Activated CD4-positive, alpha-beta memory T cell treated with anti-CD3 and anti-CD28 coated beads, Interleukin-2, amount 10 ng/mL, durations not matched to agents 7 days and 5 days (primary cell): ENCODE measurements at places on chromosomes 2 and 18. TPM values are rescaled to one million over a fixed set of nuclear protein-coding genes. Genes with fewer than 3 reads are reported as not detected.

Gene OR6B2
- total RNA-seq = not detected

Gene GCG
- not detected for total RNA-seq

Gene QPCT
- not detected for total RNA-seq

Gene TGFA
- total RNA-seq = not detected

Gene ASNSD1
- total RNA-seq = 37.9 TPM

Gene NOL4
- total RNA-seq = not detected

Gene MORN2
- 1.7 TPM for total RNA-seq

Gene FMNL2
- 1.0 TPM for total RNA-seq

Gene TDRD15
- not detected for total RNA-seq

Gene ITPRID2
- 53.2 TPM for total RNA-seq

Gene TOGARAM2
- total RNA-seq = 8.9 TPM

Gene DCDC2C
- not detected for total RNA-seq

Gene FAM117B
- total RNA-seq = 4.3 TPM

Gene GALNT3
- total RNA-seq = 27.7 TPM

Gene ATP8B1
- total RNA-seq = not detected

Gene SEPTIN10
- total RNA-seq = 4.1 TPM

DNA sequence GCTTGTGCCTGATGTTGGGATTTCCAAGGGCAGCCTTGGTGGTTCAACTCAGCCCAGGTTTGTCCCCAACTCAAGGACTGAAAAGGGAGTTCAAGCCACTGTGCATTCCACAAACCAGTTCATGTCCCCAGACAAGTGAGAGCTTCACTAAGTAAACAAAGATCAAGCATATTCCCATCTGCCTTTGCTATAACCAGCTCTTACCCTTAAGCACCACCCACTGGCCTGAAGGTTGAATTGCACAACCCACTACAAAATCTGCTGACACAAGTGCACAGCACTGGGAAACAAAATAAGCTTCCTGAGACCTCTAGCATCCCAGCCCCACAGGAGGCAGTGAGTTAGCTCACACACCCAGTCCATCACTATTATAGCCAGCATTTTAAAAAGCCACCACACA lies 516.7 kb downstream of the NR4A2 start:
- DNase-seq = no peak

- DNase-seq = no peak
Observed at GRCh38 chr2:9311488-9311887, 104.9 kb downstream of the ASAP2 start.

- no peak for DNase-seq
Observed at GRCh38 chr2:124514236-124514635, 489.1 kb downstream of the CNTNAP5 start.

DNA sequence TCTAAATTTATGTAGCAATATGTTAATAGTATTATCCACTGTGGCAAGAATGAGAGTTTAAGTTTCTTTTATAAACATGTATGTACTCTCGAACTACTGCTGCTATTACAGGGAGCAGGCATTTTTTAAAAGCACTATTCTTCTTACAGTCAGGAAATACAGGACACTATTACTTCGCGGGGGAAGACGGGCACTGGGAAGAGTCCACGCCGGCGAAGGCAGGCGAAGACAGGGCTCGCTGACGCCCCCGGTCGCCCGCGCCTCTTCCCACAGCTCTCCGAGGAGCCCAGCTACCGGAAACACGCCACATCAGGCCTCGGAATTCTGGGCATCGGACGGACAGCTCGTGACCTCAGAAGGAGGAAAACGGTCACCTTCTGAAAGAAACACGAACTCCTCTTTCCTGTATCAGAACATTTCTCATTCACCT lies 90.2 kb downstream of the FAM161A start:
- no peak for DNase-seq

GRCh38 chr2:210963386-210963785 lies 407.0 kb downstream of the CPS1 start:
- no peak for DNase-seq

DNA sequence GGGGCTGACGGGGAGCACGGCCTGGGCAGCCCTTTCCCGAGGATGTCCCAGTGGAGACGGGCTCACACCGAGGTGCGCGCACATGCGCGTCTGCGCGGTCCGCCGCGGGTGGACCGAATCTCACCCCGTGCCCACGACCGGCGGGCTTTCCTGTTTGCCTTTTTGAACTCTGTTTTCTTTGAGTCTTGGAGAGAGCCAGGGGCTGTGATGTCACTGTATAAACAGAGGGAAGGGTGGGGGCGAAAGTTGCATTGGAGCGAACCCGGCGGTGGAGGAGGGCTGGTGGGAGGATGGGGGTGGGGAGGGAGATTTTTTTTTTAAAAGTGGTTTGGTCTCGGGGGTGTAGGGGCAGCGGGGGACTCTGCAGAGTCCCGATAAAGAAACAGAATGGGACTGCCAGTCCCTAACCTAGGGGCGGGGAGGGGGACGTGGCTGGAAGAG lies 141.2 kb upstream of the CTAGE1 start:
- DNase-seq = no peak

DNA sequence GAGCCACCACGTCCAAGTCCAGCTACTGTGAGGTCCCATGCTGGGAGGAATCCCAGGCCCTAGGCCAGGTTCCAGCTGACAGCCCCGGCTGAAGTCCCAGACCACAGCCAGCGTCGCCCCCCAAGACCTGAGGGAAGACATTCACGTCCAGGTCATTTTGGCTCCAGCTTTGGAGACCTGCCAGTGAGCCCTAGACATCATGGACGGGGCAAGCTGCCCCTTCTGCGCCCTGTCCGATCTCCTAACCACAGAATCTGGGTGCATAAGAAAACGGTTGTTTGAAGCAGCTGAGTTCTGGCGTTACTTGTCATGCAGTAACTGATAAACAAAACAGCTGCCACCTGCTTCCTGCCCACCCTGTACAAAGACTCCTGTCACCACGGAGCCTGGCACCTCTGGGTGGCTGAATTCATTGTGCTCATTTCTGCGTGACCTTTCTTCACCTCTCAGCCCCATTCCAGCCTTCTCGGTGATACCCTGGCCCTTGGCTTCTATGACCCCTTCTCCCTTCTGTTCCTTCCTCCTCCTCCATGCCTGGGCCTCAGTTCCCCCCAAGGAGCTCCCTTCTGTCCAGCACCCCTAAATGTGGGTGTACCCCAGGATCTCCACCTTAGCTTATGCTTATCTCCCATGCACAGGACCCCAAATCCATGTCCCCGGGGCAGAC lies 72.6 kb upstream of the SMAD7 start:
- peak; percentile 12 for DNase-seq

DNA sequence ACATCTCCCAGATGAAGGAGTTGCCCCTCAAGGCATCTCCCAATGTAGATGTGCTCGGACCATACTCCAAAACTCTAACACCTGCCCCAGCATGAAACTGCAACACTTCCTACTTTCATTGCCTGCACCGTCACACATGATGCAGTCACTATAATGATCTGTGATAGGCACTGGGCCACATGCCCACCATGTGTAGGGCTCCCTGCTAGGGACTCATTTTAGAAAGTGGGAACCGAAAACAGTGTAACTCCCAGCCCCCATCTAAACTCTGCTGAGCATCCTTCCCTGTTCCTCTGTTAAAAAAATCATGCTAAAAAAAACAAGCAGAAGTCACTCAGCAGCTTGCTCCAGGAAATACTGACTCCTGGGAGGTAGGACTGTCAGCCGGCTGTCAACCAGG lies 496.1 kb upstream of the RAB6C start:
- DNase-seq = no peak

DNA sequence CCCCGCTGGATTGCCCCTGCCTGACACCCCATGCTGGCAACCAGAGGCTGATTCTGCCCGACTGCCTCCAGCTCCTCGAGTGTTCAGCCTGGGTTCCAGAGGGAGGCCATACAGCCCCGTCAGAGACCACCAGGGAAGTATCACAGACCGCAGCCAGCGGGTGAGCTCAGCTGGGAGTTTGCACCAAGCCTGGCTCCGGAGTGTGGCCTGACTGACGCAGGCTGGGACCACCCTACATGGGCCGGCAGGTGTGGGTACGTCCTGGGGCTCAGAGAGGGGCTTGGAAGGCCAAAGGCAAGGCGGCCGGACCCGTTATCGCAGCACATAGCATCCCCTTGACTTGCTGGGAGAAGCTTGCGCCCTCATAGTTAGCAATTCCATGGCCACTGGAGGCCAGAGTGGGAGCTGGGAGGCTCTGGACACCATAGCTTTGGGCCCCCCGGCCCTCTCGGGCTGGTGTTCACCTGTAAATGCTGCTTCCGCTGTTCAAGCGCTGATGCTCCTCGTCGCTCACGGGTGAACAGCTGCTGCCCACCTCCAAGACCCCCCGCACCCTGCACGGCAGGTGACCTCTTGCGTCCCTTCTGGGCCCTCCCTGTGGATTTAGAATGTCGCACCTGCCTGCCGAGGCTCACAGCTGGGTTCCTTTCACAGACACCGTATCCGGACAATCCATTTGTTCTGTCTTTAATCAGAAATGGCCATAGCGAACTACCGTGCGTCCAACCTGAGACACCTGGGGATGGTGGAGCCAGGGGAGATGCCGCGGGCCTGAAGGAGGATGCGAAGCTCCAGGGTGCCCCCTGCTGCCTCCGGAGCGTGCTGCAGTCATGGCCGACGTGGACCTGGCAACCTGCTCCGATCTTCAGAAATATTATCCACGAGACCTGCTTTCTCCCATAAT lies 31.2 kb upstream of the SLC66A3 start:
- DNase-seq = peak; percentile 73

GRCh38 chr2:72427022-72427861 lies 279.6 kb upstream of the CYP26B1 start:
- DNase-seq = no peak

DNA sequence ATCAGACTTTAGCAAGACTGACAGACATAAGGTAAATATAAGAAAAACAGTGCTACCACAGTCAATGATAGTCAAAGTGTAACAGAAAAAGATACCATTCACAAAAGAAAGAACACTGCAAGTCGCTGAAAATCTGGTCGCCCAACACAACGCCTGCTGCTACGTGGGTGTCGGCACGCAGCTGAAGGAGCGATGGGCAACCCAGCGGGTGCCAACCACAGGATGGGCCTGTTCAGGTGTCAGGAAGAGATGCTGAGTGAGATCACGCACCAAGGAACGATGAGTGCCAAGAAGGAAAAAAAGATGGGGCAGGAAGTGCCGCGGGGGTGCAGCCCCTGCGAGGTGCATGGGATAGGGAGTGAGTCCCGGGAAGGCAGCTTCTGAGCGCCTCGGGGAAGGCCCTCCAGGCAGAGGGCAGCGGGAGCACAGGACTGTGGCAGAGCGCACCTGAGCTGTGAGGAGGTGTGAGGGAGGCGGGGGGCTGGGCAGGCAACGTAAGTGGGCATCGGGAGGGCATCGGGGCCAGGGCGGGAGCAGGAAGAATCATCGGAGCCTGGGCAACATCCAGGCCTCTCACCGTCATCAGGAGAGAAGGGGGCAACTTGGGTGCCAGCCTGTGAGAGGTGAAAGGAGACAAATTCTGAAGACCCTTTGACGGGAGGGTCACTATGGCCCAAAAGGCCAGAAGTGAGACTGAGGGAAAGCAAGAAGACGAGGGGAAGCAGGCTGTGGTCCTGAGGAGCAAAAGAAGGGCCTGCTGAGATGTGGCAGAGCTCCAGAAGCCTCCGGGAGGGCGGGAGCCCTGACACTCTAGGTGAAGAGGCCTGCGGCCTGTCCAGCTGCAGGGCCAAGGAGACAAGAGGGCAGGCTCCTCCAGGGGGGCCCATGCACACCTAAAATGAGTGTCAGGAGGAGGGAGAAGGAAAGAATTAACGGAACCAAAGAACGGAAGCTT lies 14.8 kb upstream of the MTERF4 start:
- no peak for DNase-seq

GRCh38 chr2:208781166-208781565 lies 374.6 kb downstream of the PTH2R start:
- DNase-seq = no peak

GRCh38 chr2:3434654-3435053 lies 55.2 kb downstream of the TRAPPC12 start:
- no peak for DNase-seq

- no peak for DNase-seq
Observed at GRCh38 chr2:140585016-140585415, 1545.8 kb downstream of the LRP1B start.

GRCh38 chr2:60899230-60899891 lies 18.0 kb downstream of the REL start:
- DNase-seq = no peak

- DNase-seq = no peak
Observed at GRCh38 chr2:152588998-152589397, 128.3 kb downstream of the PRPF40A start.

- no peak for DNase-seq
Observed at GRCh38 chr2:233489666-233490065, 76.9 kb downstream of the USP40 start.

- no peak for DNase-seq
Observed at GRCh38 chr2:238015705-238016104, 45.1 kb upstream of the SCLY start.

- no peak for DNase-seq
Observed at GRCh38 chr18:6021306-6022073, 126.2 kb upstream of the TMEM200C start.

- no peak for DNase-seq
Observed at GRCh38 chr2:86107031-86107430, 996 bp downstream of the PTCD3 start.

DNA sequence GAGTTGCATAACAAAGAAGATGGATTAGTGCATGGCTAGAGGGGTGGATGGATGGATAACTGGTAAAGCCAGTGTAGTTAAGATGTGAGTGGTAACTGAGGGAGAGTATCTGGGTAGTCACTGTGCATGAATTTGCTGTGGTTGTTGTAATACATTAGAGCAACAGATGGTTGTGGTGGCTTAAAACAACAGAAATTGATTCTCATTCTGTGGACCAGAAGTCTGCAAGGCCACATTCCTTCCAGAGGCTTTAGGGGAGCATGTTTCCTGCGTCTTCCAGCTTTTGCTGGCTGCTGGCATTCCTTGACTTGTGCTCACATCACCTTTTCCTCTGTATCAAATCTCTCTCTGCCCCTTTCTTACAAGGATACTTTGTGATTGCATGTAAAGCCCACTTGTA lies 155.4 kb downstream of the ASB1 start:
- DNase-seq = no peak

- DNase-seq = no peak
Observed at GRCh38 chr2:238682536-238682935, 165.3 kb upstream of the TWIST2 start.

GRCh38 chr2:50783111-50783510 lies 248.8 kb downstream of the NRXN1 start:
- DNase-seq = no peak

GRCh38 chr18:63575681-63576080 lies 11.5 kb upstream of the SERPINB13 start:
- no peak for DNase-seq

- DNase-seq = peak; percentile 67
Observed at GRCh38 chr2:191566344-191566743, 111.6 kb upstream of the NABP1 start.

- no peak for DNase-seq
Observed at GRCh38 chr2:83705146-83705545, 753.9 kb downstream of the SUCLG1 start.

- DNase-seq = peak; percentile 57
Observed at GRCh38 chr18:80154293-80154692, 45.2 kb downstream of the ADNP2 start.

- DNase-seq = no peak
Observed at GRCh38 chr2:238260883-238261282, 21.0 kb upstream of the HES6 start.

- no peak for DNase-seq
Observed at GRCh38 chr2:150369862-150370261, 117.6 kb downstream of the RND3 start.
